ENCODE measurements at places on chromosomes 2 and 18. TPM values are rescaled to one million over a fixed set of nuclear protein-coding genes. Genes with fewer than 3 reads are reported as not detected.

DNA sequence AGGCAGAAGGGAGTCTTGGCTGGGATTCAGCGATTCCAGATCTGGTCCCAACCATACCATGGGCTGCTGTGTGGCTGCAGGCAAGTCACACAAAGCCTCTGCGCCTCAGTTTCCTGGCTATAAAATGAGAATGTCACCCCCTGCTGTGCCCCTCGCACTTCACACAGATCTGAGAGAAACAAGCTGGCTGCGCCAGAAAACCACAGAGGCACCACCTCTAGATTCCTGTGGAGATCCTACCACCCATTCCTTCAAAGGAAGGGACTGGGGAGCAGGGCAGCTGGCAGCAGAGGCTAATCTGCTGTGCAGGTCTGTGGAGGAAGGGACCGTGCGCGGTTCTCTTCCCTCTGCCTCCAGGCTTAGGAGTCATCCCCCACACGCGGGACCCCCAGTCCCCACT is 19.8 kb downstream of the NEURL3 start:
- no peak for DNase-seq

DNA sequence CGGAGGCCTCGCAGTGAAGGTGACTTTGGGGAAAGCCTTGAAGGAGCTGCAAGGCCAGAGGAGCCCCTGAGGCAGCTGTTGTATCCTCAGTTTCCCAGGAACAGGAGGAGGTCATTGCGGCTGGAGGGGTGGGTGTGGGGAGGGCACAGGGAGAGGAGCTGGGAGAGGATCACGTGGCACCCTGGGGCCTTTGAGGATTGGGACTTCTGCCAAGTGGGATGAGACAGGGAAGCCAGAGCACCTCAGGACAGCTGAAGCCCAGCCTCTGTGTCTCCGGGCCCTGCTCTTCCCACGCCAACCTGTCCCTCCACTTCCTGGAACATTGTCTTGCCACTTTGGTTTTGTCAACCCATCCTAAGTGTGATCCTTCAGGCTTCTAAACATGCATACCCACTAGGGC is 19.4 kb upstream of the RRM2 start:
- no peak for DNase-seq

- DNase-seq, result no peak
Observed at GRCh38 chr18:59298871-59299270, 19.6 kb downstream of the CPLX4 start.

Gene SLC23A3
- 5.0 TPM for total RNA-seq

Gene ATP5MC3
- total RNA-seq, result 117 TPM

All from Peyer's patch (tissue), 4 donors.